Spleen (tissue), 13 donors: ENCODE measurements at places on chromosomes 3 and 15.

GRCh38 chr3:179697736-179698332 is 45.0 kb downstream of the USP13 start:
- DNase-seq = no peak

- DNase-seq = no peak
Measured at GRCh38 chr3:31455524-31455923, 77.2 kb upstream of the STT3B start.

DNA sequence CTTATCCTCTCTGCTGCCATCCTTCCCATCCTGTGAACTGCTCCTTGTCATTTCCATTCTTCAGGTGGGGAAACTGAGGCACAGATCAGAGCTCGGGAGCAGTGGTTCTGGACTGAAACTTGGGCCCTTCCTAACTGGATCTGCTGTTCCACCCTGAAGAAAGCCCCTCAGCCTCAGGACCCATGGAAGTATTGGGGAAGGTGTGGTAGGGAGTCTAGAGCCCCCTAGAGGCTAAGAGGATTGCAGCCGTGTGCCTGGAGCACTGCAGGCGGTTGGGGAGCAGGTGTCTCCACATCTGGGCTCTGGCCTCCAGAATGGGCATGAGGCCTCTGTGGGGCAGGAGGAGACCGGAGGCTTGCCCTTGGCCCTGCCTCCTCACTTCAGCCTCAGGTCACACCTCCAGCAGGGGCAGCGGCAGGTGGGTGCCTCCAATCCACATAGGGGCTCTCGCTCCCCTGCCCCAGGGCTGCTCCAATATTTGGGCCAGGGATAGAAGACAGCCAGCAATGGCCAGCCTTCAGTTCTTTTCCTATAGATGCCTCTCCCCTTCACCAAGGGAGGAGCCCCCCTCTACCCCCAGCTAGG is 28.1 kb downstream of the DNAJB8 start:
- no peak for DNase-seq

GRCh38 chr3:14457999-14458398 is 55.6 kb downstream of the SLC6A6 start:
- no peak for DNase-seq

DNA sequence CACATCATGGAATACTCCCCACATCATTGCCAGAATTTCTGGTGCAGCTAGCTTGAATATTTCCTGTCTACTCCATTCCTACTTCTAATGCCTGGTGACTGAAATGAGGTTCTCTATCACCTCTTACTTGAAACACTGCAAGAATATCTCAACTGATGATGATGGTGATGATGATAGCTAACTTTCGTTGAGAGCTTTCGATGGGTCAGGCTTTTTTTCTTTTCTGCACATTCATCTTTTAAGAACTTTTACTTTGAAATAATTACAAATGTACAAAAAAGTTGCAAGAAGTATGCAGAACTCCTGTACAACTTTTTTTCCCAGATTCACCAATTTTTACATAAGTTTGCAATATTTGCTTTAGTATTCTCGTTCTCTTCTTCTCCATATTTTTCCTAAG is 233.5 kb downstream of the MEIS2 start:
- no peak for DNase-seq

DNA sequence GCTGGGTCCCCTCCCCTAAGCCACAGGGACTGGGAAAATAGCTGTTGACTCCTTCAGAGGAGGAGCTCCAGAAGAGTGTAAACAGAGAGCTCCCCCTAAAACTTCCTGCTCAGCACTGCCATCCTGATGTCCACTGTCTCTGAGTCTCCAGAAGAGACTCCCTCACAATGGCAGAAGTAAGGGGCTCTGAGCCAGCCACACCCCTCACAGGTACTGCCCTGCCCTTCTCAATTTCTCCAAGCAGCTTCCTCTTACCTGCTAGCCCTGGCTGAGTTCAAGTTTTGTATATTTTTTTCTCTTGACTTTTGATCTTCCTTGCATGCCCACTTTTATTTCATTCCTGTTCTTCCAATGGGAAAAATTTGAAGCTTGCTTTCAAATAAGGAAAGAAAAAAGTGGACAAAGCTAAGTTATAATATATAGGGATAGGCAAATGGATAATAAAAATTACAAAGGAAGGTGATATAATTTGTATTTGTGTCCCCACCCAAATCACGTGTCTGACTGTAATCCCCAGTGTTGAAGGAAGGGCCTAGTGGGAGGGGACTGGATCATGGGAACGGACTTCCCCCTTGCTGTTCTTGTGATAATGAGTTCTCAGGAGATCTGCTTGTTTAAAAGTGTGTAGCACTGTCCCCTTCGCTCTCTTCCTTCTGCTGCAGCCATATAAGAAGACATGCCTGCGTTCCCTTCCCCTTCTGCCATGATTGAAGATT is 442.2 kb upstream of the WNT5A start:
- no peak for DNase-seq

GRCh38 chr3:12922881-12923431 is 81.6 kb upstream of the RPL32 start:
- no peak for DNase-seq

- no peak for DNase-seq
Measured at GRCh38 chr3:161149529-161149928, 44.4 kb upstream of the B3GALNT1 start.

- no peak for DNase-seq
Measured at GRCh38 chr3:75129101-75129500, 514.6 kb upstream of the CNTN3 start.

DNA sequence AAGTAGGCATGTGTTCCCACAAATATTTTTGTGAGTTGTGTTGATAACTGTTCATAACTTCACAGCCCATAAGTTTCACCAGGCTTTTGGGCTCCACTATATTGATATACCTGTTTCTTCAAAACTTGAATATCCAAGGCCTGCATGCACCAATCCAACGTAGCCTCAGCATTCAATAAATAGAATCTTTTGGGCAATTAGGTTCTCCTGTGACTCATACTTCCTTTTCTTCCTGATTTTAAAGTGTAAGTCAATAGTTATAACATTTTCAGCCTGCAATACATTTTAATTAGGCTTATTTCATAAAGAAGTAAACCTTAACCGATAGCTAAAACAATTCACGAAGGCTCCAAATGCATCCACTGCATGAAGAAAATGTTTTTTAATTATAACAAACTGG is 97.8 kb upstream of the SPRED1 start:
- DNase-seq = no peak

GRCh38 chr15:72740219-72740618 is 43.3 kb downstream of the ADPGK start:
- DNase-seq = no peak

GRCh38 chr3:160668454-160668853 is 8.5 kb upstream of the ARL14 start:
- no peak for DNase-seq

GRCh38 chr15:100781061-100781960 is 98.3 kb upstream of the ALDH1A3 start:
- no peak for DNase-seq

- no peak for DNase-seq
Measured at GRCh38 chr3:36678216-36679013, 85.9 kb downstream of the DCLK3 start.

DNA sequence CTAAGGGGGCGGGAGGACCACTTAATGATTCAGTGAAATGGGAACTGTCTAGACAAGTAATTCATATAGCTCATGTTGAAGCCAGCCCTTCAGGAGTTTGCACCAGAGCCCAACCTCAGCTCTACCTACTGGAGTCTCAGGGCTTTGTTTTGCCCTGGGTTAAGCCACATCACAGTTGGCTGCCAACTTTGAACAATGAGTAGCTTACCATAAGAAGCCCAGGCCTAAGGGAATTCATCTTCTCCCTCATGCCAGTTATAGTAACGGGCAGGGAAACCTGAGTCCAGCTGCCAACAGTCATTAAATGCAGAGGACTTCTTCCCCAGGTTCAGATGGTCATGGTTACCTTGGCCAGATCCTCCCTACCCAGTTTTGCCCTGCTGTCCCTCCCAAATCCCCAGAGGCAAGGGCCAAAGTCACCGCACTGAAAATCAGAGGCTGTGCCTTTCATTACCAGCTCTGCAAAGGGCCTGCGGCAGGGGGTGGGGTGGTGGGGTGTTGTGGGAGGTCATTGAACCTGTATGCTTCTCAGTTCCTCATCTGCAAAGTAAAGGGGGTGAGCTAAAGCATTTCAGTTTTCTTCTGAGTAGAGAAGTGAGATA is 302.2 kb upstream of the NR2E3 start:
- DNase-seq = no peak
